Lower lobe of right lung (tissue), 2 donors: ENCODE measurements at places on chromosomes 1 and 21. TPM values are rescaled to one million over a fixed set of nuclear protein-coding genes. Genes with fewer than 3 reads are reported as not detected.

The TMEM54 gene
- 44.0 TPM for total RNA-seq

The C4BPB gene
- total RNA-seq, result 10.4 TPM

DNA sequence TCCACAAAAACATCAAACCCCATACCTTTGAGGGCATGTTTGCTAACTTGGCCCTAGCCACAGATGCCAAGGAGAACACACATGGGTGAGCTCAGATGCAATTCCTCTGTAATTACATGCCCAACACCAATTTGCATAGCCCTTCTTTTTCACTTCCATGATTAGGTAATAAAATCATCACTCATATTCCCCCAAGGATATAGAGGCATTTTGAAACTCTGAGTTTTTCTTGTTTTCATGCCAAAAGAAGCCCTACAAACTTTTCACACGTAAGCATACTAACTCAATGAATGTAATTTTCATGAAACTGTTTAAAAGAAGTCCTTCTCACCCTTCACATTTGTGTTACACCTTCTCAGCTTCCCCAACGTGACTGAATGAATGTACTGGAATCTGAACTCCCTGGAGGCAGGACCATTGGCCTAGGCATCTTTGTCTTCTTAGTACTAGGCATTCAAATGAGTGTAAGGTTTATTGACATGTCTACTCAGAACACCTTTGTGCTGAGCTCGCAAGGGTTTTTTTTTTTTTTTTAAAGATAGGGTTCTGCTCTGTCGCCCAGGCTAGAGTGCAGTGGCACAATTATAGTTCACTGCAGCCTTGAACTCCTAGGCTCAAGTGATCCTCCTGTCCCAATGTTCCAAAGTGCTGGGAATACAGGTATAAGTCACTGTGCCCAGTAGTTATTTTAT is 31.0 kb downstream of the FBXO42 start:
- no peak for DNase-seq

- no peak for DNase-seq
Measured at GRCh38 chr1:111320066-111320879, 29.6 kb downstream of the CHIA start.

DNA sequence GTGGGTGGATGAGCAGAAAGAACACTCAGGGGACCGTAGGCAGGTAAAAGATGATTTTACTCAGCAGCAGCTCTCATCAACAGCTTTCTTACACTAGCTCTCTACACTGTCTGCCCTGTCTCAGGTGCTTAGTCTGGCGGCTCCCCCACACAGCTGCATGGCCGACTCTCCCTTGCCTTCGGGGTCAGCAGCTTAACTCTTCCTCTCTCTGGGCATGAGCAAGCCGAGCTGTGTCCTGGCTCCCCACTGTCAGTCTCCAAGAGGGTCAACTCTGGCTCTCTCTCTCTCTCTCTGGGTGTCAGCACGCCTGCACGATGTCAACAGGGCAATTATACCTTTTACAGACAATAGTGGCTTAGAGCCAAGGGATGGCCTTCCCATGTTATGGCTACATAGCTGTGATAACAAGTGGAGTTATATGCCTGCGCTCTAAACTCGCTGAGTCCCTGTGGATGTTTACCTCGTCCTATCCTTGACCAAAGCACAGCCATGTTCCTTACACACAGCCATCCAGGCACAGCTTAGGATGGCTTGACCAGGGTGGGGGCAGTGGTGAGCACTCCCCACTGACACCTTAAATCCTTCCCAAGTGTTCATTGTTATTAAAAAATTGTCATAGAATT is 3.1 kb upstream of the BCL10 start:
- no peak for DNase-seq

DNA sequence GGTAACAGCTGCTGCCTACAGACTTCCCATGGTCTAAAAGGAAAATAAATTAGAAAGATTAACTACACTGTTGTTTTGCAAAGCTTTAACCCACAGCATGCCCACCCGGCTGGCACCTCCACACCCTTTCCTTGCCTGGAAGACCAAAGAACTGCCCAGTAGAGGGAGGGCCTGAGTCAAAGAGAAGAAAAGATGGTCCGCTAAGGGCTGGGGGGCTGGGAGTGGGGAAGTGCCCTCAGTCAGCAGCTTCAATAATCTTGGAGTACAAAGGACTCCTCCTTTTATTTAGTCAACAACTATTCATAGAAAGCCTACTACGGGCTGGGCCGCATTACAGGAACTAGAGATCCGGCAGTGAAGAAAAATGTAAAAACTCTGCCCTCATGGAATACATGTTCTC is 40.6 kb downstream of the ERI3 start:
- no peak for DNase-seq

- no peak for DNase-seq
Measured at GRCh38 chr1:193241132-193241827, 54.9 kb upstream of the B3GALT2 start.

GRCh38 chr1:107934578-107934977 is 30.4 kb downstream of the VAV3 start:
- DNase-seq, result no peak

GRCh38 chr1:186183970-186184628 is 191.0 kb downstream of the TPR start:
- DNase-seq, result no peak

GRCh38 chr1:169884634-169885033 is 9.1 kb downstream of the SCYL3 start:
- no peak for DNase-seq

GRCh38 chr1:29410476-29410875 is 174.2 kb downstream of the PTPRU start:
- no peak for DNase-seq

GRCh38 chr1:7447093-7447492 is 324.0 kb upstream of the VAMP3 start:
- DNase-seq, result no peak

GRCh38 chr21:17889171-17889570 is 70.0 kb upstream of the C21orf91 start:
- no peak for DNase-seq
